Transverse colon (tissue), 4 donors: ENCODE measurements at places on chromosomes 1 and 21. TPM values are rescaled to one million over a fixed set of nuclear protein-coding genes. Genes with fewer than 3 reads are reported as not detected.

LCE1F gene
- total RNA-seq = not detected

SMCP gene
- not detected for total RNA-seq

FMO4 gene
- total RNA-seq = 25.9 TPM

C1QTNF12 gene
- total RNA-seq = 52.8 TPM

DNA sequence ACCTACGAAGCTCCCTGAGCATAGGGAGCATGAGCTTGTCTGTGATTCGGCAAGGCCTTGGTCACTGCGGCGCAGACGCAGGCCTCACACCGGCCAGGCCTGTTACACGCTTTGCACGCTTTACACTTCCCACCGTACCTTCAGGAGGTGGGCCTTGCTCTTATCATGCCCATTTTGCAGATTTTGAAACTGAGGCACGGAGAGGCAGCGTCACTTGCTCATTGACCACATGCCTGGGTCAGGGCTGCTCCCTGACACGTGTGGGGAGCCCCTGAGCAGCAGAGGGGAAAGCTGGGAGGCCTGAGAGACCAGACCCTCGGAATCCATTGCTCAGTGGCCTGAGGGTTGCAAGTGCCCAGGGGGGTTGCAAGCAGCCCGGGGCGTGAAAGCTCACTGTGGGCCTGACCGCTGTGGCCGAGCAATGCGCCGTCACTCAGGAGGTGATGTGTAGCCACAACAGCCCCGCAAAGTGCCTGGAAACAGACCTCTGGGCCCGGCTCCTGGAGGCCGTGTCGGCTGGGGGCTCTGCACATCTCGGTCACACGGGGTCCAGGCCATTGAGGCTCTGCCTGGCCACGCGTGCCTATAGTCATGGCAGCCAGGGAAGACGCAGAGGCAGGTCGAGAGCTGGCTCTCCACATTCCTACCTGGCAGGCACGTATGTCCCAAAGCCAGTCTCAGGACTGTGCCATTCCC is 6.9 kb downstream of the ARHGEF16 start:
- DNase-seq = no peak
- no peaks in the 10 kb centered on the region for H3K36me3 ChIP-seq
- peak overlapping the region; percentile 89 for H3K27ac ChIP-seq
- H3K4me1 ChIP-seq = peaks cover 48% of the 10 kb centered on the region
- no peak overlapping the region for H3K4me3 ChIP-seq

GRCh38 chr1:100239961-100240360 is 9.7 kb downstream of the DBT start:
- H3K4me1 ChIP-seq = no peaks in the 10 kb centered on the region
- no peaks in the 10 kb centered on the region for H3K27me3 ChIP-seq
- H3K27ac ChIP-seq = no peak overlapping the region
- no peak for DNase-seq
